Left ventricle myocardium inferior (tissue), 1 donor: ENCODE measurements at places on chromosomes 7 and 10. TPM values are rescaled to one million over a fixed set of nuclear protein-coding genes. Genes with fewer than 3 reads are reported as not detected.

DNA sequence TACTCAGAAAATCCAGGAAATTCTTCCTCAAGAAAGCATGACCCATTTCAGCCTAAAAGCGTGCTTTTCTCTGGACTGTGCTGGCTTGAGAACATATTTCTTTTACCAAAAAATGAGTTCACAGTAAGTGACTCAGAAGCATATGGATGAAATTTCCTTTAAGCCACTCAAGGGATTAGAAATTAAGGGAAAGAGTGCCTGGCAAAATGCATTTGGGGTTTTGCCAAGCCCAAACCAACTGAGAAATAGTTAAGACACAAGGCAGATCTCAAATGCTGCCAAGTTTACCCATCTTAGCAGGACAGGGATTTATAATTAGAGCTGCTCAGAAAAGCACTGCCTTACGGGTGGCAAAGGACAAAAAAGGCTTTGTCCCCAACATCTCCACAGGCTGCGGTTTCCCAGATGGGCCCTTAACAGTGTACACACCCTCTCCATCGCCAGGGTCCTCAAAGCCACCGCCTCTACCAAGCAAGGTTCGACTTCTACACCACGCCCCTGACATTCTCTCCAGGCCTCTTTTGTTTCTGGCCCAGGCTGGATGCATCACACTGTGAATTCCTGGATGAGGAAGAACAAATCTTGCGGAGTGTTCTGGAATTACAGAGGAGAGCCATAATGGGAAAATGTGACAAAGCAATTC is 30.1 kb upstream of the CDHR3 start:
- DNase-seq = no peak

GRCh38 chr10:28996947-28997551 is 291.8 kb upstream of the LYZL1 start:
- DNase-seq = no peak

- no peak for DNase-seq
Measured at GRCh38 chr7:126659124-126659523, 593.6 kb downstream of the GRM8 start.

DNA sequence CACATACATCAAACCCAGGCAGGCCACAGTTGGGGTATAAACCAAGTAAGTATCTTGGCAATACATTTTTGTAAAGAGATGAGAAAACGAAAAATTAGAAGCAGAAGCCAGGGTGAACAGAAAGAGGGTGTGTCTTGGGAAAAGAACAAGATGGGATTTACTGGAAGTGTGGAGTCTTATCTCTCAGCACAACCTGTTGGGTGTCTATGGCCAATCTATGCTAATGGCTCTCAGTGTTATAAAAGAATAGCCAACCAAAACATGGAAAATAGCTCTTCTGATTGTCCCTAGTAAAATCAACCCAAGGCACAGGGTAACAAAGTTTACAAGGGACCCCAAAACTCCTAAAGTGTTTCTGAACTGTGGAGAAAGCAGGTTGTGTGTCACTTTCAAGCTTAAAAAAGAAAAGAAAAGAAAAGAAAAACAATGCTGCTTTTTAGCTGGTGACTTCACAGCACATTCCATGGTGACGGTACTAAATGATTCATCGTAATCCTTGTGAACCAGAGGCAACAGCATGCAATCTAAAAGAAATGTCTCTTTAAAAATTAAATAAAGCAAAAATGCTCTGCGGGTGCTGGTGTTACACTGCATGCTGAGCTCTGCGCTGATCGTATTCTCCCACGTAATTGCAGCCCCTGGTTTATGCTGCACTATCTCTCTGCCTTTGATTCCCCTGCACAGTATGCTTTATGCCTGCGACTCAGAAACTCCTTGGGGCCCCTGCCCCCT is 100.8 kb downstream of the C10orf90 start:
- no peak for DNase-seq

- no peak for DNase-seq
Measured at GRCh38 chr10:59290448-59290847, 71.9 kb downstream of the FAM13C start.

The STMP1 gene
- total RNA-seq = 28.2 TPM

The AGAP4 gene
- total RNA-seq = 6.0 TPM

The ARMC3 gene
- total RNA-seq = not detected

The KIAA1217 gene
- 30.2 TPM for total RNA-seq

The PNLIPRP2 gene
- total RNA-seq = not detected
